Activated T-helper 1 cell treated with anti-CD3 and anti-CD28 coated beads, Interleukin-2, amount 50 U/mL, for 16 hours (primary cell): ENCODE measurements at places on chromosomes 7 and 10.

DNA sequence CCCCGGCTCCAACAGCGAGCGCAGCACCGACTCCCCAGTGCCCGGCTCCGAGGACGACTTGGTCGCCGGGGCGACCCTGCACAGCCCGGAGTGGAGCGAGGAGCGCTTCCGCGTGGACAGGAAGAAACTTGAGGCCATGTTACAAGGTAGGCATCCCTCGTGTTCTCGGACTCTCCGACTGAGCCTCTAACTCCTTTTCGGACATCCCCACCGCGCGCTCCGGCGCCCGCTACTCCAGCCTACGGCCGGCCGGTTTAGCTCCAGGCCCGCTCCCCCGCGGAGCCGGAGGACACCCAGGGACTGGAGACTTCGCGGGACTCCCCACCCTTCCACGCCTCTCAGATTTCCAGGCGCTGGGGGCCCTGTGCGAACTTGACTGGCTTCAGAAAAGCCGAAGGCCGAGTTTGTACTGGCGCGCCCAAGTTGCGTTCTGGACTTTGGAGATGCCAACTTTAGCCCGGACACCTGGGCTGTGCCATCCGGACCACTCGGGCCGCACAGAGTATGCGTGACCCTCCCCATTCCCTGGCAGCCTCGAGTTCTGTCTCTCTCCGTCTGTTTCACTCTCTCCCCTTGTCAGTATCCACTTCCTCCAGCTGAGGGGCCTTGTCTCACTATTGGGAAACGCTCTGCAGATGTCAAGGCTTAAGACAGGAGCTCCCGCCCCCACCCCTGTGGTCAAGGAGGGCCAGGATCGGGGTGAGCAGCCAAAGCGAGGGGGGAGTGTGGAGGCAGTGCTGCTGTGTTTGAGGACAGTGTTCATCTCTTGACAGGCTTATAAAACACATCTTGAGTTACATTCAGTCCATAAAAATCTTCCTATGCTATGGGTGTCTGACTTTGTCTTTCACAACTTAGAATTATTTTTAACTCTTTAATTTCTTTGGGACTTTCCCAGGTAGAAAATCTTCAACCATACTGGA is 777 bp downstream of the BICC1 start:
- DNase-seq = no peak

DNA sequence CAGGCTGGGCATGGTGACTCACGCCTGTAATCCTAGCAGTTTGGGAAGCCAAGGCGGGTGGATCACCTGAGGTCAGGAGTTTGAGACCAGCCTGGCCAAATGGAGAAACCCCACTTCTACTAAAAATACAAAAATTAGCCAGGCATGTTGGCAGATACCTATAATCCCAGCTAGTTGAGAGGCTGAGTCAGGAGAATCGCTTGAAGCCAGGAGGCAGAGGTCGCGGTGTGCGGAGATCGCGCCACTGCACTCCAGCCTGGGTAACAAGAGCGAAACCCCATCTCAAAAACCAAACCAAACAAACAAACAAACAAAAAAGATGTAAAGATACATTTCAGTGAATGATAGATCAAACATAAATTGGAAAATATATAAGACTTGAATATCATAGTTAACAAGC is 105.9 kb downstream of the PLPP4 start:
- DNase-seq = no peak

GRCh38 chr10:9745158-9745557 is 1272.5 kb upstream of the CELF2 start:
- DNase-seq = no peak

DNA sequence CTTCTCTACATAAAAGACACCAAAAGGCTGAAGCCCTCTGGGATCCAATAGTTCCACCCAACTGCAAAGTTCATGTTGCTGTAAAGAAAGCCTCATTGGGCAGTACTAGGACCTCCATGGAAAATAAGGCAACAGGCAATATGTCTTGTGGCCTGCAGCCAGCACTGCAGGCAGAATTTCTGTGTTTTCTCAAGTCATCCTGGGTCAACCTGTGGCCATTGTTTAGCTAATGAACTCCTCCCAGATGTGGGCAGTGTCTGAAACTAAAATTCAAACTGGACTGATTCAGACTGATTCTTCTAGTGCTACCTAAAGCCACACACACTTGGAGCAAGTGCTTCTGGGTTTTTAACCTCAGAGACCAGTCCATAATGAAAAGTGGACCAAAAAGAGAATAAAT is 141.5 kb downstream of the PPP1R17 start:
- DNase-seq = no peak

- no peak for DNase-seq
Observed at GRCh38 chr10:42801135-42801534, 18.5 kb downstream of the BMS1 start.

GRCh38 chr10:851901-852300 is 79.6 kb downstream of the LARP4B start:
- DNase-seq = no peak

- DNase-seq = no peak
Observed at GRCh38 chr10:133246236-133246626, 8.6 kb downstream of the VENTX start.

DNA sequence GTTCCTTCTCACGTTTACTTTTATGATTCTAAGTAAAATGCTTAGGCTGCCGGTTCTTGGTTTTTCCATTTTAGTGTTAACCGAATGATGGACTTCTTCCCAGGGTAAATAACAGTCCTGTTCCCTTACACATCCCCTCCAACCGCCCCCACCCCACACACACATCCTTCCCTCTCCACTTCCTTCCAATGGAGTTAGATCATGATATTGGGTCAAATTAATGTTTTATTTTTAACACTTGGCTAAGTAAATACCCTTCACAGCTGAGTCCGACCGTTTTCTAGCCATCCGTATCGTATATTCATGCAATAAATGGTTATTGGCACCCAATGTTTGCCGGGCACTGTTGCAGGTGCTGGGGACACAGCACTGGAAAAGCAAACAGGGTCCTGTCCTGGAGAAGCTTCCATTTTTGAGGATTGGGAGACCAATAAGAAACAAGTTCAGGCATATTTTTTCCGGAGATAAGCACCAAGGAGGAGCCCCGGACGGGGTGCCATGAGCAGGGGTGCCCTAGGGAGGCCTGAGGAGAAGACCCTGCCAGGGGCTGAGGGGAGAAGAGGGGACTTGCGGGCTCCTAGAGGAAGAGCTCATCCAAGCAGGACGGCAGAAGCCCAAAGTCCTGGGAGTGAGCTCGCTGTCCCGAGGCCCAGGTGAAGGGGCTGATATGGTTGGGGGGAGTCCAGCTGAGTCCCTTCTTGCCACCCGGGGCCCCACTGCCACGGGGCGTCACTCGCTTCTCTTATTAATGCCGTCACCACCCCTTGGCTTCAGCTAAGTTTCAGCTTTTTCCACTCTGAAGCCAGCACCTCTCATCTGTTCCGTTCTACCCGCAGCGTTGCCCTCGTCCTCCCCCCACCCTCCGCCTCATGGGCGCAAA is 126.0 kb upstream of the RET start:
- DNase-seq = no peak

- no peak for DNase-seq
Observed at GRCh38 chr10:77219046-77219445, 418.6 kb downstream of the KCNMA1 start.

DNA sequence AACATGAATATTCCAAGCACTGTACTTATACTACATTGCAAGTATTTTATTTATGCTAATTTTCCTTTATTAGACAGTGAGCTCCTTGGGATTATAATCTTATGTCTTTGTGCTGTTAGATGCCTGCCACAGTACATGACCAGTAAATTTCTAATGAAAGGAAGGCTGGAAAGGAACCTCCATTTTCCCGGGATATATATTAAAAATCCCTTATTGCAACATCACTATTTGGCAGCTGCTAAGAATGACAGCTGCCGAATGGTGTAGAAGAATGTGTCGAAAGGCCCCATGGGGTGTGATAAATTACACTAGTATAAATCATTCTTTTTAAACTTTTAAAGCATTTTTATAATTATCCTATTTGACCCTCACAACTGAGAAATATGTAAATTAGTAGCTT is 59.1 kb downstream of the TFAM start:
- DNase-seq = no peak

DNA sequence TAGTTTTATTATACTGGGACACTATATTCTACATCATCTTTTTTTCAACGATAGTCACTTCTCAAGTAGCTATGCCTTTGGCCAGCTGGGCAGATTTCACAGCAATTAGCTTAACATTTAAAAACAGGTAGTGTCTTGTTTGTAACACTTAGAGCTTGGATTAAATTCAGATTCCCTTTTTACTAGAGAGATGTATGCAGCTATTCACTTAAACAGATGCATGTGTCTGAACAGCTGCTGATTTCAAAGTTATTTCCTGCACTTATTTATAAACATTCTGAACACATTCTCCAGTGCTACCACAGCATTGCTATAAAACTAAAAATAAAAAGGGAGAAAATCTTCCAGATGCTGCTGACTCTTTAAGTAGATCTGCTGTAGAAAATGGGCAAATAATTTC is 637.2 kb downstream of the POM121L12 start:
- DNase-seq = no peak

- no peak for DNase-seq
Observed at GRCh38 chr10:93726024-93726423, 23.6 kb upstream of the FRA10AC1 start.

DNA sequence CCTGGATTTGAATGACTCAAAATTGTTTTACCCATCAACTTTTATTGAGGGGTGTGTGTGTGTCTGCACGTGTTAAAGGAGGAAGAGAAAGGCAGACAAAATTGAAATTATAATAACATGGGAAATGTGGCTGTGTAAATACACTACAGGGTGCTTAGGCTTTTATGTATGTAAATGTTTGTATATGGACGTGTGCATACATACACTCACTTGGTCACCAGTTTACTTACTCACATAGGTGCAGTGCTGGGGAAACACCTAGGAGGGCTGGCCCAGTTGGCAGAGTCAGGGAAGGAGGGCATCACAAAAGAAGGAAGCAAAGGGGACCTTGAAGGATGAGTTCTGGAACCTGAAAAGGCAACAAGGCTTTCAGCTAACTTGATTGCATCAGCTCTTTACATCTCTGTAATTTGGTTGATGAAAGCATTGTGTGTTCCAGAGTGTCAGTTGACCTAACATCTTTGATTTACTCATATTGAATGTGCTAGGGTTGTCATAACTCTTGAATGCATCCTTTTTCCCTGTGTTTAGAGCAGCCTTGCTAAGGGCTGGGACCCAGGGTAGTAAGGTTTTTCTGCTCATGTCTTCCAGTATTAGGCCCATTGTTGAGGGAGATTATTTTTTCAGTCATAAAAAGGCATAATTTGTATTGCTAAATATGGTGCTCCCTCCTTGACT is 10.2 kb downstream of the WDR11 start:
- no peak for DNase-seq

- no peak for DNase-seq
Observed at GRCh38 chr10:69801094-69801433, 642 bp upstream of the COL13A1 start.

GRCh38 chr10:30834651-30835050 is 197.0 kb downstream of the ZNF438 start:
- no peak for DNase-seq

- DNase-seq = no peak
Observed at GRCh38 chr7:22723181-22723601, 3.8 kb upstream of the IL6 start.

DNA sequence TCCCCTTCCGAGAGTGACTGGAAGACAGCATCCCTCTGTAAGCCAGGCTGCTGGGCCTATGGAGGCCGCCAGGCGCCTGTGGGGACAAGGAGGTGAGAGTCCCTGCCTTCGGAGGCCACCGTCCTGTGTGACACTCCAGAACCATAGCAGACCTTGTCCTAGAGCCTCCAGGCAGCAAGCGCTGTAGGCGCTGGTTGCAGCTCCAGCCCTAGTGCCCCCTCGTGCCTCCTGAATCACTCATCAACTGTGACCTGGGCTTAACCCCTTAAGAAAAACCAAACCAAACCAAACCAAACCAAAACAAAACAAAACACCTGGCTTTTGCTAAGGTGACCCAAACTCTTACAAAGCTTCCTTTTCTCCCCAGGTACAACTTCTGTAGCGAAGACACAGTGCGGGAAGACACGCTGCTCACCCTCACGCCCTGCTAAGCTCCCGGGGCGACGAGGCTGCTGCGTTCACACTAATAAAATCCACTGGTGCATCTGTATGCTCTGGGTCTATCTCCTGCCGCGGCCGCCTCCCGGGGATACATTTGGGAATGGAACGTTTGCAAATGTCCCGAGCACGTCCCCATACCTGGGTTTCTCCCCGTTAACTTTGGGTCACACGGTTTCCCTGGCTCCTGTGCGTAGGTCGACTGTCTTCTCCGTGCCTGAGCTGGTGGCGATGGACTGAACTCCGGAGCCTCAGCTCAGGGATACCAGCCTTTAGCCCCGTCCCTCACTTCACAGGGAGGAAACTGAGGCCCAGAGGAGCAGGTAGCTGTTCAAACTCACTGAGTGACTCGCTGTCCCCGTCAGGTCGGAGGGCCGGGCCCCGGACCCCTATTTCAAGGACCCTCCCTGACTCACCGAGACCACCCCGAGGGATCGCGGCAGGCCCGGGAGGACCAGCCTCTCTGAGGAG is 11.8 kb upstream of the PNLIPRP2 start:
- no peak for DNase-seq

GRCh38 chr7:107344799-107345198 is 125.1 kb upstream of the GPR22 start:
- DNase-seq = no peak
